Activated naive CD4-positive, alpha-beta T cell treated with anti-CD3 and anti-CD28 coated beads, Interleukin-2, amount 50 U/mL, for 72 hours (primary cell): ENCODE measurements at places on chromosomes 5 and 9. TPM values are rescaled to one million over a fixed set of nuclear protein-coding genes. Genes with fewer than 3 reads are reported as not detected.

The GBA2 gene
- 57.6 TPM for total RNA-seq

The ECM2 gene
- total RNA-seq, result not detected

- DNase-seq, result no peak
These were observed 200.2 kb upstream of the PANK3 start for GRCh38 chr5:168779333-168779732.

DNA sequence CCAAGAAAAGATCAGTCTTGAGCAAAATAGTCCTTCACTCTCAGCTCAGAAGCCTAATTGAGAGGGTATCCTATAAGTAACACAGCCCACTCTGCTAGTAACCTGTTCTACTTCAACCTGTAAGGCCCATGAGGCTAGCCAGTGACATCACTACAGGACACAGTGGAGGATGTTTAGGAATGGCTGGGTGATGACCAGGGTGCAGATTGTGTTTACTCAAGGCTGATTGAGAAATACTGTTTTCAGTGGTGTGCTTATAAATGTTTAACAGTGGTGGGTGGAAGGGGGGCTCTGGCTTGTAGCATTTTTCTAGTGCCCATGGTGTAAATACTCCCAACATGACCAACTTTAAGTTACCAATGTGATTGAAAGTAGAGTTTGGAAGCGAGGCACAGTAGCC lies 159.8 kb upstream of the CCDC152 start:
- DNase-seq, result no peak

GRCh38 chr5:158115468-158115867 lies 256.5 kb upstream of the CLINT1 start:
- no peak for DNase-seq

The SPACA9 gene
- total RNA-seq, result 1.4 TPM

DNA sequence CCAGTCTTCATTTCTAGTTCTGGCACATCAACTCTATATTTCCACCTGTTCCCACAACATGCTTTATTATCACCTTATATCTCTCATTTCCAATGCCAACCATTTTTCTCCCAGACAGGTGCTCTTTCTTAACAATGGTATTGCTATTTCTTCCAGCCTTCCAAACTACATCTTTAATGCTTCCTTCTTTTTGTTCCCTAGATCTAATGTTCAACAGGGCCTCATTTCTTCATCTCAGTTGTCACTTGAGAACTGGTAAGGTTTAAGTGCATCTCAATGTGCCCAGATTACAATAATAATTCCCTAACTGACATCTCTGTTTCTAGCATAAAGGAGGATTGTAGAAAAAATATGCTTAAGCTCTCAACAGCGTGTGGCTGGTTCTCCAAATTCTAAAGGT lies 272.6 kb downstream of the COX7C start:
- DNase-seq, result no peak

DNA sequence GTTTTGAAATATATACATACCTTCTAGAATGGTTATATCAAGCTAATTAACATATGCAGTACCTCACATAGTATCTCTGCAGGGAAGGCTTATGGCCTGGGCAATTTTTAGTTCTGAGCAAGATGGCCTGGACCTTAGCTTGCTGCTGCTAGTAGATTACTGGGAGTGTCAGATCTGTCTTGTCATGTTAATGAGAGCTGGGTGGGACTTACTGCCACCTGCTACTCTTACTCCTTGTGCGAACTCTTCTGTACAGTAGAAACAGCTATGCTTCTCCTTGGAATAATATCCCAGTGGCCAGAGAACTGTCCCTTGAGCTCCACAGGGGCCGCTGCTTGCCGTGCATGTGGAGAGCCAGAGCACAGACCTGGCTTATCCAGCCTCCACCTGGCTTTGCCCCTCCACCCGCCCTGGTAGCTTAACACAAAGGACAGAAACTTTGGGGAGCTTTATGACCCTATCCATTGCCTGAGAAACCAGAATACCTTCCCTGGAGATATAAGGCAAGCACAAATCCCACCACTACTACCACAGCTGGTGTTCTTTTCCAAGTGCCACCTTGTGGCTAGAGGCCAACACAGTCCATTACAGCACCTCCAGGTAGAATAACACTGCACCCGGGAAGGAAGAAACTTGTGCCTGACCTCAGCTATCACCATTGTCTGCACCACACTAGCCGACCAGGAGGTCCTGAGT lies 74.4 kb upstream of the RUSC2 start:
- no peak for DNase-seq

The FRMD3 gene
- total RNA-seq, result 0.64 TPM

DNA sequence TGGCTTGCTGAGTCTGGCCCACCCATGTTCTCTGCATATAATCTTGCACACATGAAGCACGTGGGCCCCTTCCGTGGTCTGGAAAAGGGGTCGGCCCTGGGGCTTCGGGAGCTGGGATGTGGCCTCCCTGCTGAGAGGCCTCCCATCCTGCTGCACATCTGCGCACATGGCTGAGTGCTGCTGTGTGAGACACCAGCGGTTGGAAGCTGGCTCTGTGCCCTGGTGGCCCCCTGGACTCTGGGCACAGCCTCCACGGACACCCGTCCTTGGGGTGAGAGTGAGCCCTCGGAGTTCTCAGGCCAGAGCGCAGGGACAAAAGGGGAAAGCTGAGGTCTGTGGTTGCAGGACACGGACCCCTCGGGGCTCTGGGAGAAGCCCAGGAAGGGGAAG lies 115.8 kb downstream of the RXRA start:
- no peak for DNase-seq

GRCh38 chr5:123150089-123150488 lies 61.0 kb downstream of the PRDM6 start:
- DNase-seq, result no peak

GRCh38 chr9:33202552-33203201 lies 35.5 kb upstream of the B4GALT1 start:
- DNase-seq, result no peak

- DNase-seq, result no peak
These were observed 607.4 kb upstream of the ADAMTS16 start for GRCh38 chr5:4532705-4533080.

The FLT4 gene
- total RNA-seq, result 2.6 TPM

GRCh38 chr5:1080432-1080831 lies 31.4 kb downstream of the SLC12A7 start:
- no peak for DNase-seq

DNA sequence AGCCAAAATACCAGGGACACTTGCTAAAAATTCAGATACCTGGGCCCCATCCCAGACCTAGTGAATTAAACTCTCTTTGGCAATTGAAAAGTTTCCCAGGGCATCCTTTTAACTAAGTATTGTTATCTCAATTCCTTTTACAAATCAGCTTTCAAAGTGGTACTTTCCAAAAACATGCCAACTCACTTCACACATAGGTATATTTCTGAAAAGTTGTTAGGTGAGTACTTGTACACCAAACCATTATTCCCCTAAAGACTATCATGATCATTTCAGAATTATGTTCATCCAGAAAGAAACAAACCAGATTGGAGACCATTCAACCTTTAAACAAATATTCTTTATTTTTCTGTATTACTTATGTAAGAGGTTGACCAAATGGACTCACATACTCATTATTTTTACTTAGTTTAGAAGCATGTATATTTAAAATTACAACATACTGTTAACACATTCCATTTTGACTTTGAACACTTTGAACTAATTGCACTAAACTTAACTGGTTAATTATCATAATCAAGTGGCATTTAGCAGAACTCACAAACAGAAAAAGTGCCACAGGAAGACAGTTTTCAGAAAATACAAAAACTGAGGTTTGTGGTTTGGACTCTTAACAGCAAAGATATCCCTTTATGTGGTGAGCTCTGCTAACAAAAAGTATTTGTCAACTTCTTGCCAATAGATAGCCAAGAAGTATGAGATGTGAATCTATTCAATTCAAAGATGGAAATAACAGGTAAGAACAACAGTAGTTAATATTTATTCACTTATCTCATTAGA lies 40.7 kb downstream of the KIAA0825 start:
- no peak for DNase-seq

- no peak for DNase-seq
These were observed 29.2 kb downstream of the SUSD1 start for GRCh38 chr9:112145886-112146285.

GRCh38 chr5:41893074-41893851 lies 10.9 kb upstream of the RIMOC1 start:
- DNase-seq, result no peak

- no peak for DNase-seq
These were observed 475.4 kb downstream of the DMAC1 start for GRCh38 chr9:7324152-7324598.

DNA sequence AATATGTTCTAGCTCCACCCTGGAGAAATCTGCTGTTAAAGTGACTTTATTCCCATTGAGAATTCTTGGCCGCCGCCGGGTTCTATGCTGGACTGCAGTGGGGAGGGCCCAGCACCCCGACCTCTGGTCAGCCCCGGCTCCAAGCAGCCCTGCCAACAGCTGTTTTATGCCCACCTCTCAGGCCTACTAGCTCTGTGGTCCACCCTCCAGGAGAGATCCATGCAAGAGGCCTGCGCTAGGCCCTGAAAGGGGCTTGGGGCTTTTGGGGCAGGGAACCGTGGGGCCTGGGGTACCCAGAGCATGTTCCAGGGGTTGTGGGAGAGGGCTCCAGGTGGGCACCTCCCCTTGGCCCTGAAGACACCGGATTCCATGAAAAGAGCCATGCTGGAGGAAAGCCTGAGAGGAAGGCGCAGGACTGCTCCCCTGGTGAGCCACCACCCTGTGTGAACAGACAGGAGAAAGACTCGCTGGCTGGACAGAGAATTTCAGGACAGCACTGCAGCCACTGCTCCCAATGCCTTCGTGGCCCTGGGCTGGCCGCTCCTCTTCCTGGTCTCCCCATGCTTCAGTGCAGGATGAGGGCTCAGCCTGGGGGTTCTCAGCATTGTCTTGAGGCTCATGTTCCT lies 44.6 kb upstream of the RUFY1 start:
- no peak for DNase-seq

The CKMT2 gene
- total RNA-seq, result not detected

The ZNF366 gene
- not detected for total RNA-seq
